Iris pigment epithelial cell (primary cell): ENCODE measurements at places on chromosomes 3 and 15.

DNA sequence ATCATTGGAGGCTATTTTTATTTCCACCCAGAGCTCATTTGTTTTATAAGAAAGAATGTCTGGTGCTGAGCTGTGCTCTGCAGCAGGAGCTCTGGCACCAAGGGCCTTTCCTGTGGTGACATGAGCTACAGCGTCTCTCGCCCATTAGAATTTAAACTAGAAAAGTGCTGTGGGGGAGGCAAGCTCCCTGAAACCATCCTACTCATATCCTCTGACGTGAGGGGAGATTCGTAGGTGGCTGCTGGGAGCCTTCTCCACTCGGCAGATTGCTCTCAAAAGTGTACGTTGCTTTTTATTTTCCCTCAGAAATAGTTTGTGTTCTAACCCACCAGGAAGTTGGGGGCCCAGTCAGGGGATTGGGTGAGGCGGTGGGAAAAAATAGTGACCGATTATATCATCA is 76.3 kb upstream of the ARHGEF3 start:
- DNase-seq = no peak

DNA sequence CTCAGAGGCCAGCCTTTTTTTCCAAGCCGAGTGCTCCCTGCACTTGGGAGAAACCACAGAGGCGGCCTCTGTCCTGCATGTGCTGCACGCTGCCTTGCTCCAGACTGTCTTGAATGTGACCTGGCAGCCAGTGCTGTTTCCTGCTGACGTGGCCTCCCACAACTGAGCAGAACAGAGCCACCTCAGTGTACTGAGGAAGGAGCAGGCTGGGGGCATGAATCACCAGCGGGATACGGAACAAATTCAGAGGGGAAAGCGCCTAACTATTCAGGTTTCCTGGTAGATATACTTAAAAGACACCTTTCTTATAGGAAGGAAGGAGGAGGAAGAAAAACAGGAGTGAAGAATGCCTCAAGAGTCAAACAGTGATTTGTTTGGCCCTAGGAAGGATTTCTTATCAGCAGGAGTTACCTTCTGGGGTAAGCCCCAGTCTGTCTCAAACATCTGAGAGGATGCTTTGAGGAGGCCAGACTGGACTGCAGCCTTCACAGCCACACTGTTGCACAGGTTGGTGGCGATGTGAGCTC is 114.0 kb downstream of the FNDC3B start:
- peak; percentile 99 for DNase-seq

GRCh38 chr15:78243491-78243941 is 9.2 kb upstream of the ACSBG1 start:
- peak; percentile 21 for DNase-seq

DNA sequence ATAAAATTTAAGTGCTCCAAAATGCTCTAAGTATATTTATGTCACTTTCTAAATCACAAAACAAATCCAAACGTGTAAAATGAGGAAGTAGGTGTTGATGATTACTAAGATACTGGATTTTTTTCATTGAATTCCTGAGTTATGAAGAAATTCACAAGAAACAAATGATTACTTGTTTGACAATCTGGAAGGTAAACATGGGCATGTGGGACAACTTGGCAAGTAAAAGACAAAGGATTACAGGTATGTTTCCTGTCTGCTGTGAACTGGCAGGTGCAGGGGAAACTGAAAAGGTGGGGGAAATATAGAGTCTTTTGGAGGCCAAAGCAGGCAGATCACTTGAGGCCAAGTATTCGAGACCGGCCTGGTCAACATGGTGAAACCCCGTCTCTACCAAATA is 252.7 kb upstream of the AZI2 start:
- DNase-seq = no peak

DNA sequence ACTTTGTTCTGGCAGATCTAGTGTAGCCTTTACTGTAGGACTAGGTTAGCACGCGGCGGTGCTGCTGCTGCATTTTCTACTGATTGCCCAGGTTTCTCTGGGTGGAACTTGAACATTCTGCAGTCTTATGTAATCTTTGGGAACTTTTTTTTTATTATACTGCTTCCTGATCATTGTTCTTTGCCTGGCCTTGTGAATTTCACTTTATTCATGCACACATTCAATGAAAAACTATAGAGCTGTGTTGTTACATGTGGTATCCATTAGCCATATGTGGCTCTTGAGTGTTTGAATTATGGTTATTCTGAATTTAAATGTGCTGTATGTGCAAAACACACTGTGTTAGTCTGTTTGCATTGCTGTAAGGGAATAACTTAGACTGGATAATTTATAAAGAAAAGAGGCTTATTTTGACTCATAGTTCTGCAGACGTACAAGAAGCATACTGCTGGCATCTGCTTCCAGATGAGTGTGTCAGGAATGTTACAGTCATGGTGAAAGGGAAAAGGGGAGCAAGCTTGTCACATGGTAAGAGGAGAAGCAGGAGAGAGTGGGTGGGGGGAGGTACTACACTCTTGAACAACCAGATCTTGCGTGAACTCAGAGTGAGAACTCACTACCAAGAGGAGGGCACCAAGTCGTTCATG is 26.5 kb downstream of the MEF2A start:
- peak; percentile 73 for DNase-seq
